T-helper 17 cell (primary cell): ENCODE measurements at places on chromosomes 1 and 21.

- DNase-seq, result no peak
Measured at GRCh38 chr1:12549460-12550349, 68.3 kb downstream of the DHRS3 start.

DNA sequence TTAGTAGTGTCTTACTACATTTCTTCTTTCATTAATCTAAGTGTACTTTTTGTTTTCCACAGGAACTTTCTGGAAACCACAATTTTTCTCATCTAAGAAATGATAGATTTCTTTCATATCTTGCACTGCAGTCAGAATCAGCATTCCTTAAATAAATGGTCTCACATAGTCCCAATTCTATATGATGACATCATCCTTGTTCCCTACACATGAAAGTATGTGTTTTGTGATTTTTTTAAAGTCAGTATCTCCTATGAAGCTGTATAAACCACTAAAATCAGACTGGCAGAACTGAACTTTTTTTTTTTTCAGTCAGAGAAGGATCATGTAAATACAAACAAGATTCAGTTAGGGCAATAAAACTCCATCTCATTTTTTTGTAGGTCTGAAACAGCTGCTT lies 742.6 kb upstream of the CXADR start:
- no peak for DNase-seq

GRCh38 chr1:154240294-154240833 lies 19.6 kb downstream of the UBAP2L start:
- DNase-seq, result no peak

DNA sequence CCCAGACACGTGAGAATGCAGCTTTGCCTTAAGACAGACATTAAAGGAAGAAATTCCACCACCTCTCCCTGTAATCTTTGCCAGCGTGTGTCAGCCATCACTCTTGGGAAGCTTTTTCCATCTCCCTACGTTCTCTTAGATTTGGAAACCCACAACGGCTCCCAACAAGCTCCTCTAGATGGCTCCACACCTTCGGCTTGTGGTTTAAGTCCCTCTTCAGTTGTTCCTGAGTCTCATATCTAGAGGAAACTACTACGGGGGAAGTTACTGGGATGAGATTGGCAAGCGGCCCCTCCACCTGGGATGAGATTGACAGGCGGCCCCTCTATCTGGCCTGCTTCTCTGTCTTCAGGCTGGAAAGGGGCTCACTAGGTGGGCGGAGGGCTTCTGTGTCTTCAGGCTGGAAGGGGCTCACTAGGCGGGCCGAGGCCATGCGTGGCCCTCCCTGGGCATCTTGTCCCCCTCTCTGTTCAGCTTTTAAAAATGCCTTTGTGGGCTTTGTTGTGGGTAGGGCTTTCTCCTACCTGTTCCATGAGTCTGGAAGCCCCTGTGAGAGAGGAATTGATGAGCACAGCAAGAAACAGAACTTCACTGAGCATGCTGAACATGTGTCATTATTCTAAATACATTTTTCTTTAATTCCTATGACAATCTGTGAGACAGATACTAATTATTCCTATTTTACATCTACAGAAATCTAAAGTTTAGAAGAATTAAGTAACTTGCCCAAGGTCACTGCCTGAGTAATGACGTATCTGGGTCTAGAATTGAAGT lies 670.5 kb downstream of the KIF26B start:
- DNase-seq, result no peak

DNA sequence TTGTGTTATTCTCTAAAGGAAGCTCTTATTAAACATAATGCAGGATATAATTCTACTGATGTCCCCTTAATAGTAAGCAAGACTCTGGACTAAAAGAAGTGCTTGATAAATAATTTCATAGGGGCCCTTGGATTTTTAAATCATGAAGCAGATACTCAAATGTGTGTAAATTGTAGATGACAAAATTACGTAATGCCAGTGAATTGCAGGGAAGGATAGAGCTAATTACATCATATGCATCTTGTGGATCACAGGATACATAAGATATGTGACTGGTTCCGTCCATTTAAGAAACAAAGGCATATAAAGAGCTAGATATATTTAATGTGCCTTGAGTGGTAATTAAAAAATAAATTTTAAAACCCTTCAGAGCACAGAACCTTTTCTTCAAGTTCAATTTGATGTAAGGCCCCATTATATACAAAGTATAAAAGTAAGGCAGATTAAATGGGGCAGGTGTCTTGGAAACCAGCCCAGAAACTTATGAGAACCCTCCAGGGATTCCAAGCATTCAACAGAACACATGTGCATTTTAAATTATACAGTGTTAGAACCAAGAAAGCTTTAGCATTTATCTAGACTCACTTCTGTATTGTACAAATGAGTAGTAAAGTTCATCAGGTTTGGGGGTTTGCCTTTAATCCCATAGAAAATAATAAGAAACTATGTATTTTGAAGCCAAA lies 190.4 kb downstream of the NCAM2 start:
- no peak for DNase-seq

GRCh38 chr1:243930822-243931671 lies 81.0 kb upstream of the AKT3 start:
- DNase-seq, result no peak

- no peak for DNase-seq
Measured at GRCh38 chr1:25098717-25099116, 133.6 kb downstream of the SYF2 start.

DNA sequence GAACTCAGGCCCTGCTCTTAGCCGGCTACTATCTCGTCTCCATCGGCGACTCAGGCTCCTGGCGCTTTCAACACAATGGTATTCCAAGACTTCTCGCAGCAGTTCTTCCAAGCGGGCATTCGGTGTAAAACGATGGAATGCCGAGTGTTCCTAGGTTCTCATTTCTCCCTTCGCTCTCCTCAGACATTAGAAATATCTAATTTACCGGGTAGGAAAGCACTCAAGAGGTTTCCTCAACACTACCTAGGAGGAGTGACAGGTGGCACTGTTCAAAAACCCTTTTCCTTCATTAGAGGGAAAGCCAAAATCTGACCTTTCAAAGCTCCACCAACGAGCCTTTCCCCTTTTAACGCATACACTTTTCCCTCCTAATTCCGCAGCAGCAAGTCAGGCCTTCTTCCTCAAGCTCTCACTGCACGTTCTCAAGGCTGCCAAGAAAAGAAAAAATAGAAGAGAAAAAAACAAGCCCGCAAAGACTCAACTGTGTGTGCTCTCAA lies 601 bp downstream of the UBE2G2 start:
- no peak for DNase-seq

- no peak for DNase-seq
Measured at GRCh38 chr1:225418598-225418997, 9.2 kb downstream of the LBR start.

DNA sequence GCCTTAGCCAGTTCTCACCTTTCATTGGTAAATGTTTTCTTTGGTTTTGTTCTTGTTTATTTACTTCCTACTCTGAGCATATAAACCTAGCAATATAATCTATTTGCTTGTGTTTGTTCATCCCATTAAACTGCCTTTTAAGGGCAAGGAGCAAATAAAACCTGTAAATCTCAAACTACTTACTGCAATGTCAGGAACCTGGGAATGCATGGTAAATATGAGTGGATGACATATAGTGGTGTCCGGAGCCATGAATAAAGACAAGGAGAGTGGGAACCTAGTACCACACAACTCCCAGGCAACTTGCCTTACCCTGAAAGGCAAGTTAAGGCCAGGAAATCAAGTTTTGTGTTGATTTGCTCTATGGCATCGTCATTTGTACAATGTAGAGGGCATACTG lies 1133.7 kb upstream of the NCAM2 start:
- no peak for DNase-seq
